ENCODE measurements at places on chromosomes 1 and 21.

- DNase-seq, result no peak
These were observed 243.1 kb downstream of the LTN1 start for GRCh38 chr21:28749536-28749935.

DNA sequence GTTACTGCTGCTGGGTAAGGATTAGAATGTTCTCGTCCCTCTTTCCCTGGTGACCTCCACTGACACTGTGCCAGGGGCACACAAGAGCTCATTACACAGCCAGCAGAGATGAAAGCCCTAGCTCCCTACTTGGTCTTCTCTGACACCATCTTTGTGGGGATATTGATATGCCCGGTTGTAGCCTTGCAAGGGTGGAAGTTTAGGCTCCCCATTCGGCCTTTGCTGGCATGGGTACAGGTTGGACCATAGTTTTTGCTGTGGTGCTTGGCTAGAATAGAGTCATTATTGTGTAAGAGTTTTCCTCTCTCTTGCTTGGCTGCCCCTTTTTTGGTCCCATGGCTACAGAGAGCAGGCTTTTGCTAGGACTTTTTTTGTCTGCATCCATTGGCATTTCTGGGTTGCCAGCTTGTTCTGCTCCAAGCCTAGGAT, 12.3 kb downstream of the RAB4A start:
- DNase-seq, result no peak

- no peak for DNase-seq
These were observed 20.7 kb upstream of the ABCB10 start for GRCh38 chr1:229579059-229579673.

- no peak for DNase-seq
These were observed 22.3 kb upstream of the KCNAB2 start for GRCh38 chr1:6023346-6023745.

- no peak for DNase-seq
These were observed 131.1 kb downstream of the TMEM53 start for GRCh38 chr1:44543064-44543744.

DNA sequence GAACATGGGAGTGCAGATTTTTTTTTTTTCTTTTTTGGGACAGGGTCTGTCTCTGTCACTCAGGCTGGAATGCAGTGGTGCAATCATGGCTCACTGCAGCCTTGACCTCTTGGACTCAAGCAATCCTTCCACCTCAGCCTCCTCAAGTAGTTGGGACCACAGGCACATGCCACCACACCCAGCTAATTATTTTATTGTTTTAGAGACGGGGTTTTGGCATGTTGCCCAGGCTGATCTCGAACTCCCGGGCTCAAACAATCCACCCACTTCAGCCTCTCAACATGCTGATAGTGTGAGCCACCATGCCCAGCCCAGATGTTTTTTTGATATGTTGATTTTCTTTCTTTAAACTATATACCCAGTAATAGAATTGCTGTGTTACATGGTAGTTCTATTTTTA, 57.7 kb downstream of the RGSL1 start:
- no peak for DNase-seq

GRCh38 chr1:38044221-38045215, 2.1 kb downstream of the POU3F1 start:
- no peak for DNase-seq

Data from stimulated activated CD4-positive, alpha-beta T cell treated with anti-CD3 and anti-CD28 coated beads, Interleukin-4, amount 100 ng/mL, for 4 hours (primary cell).